ENCODE measurements at places on chromosomes 5 and 9. TPM values are rescaled to one million over a fixed set of nuclear protein-coding genes. Genes with fewer than 3 reads are reported as not detected.

SPINK1 gene
- total RNA-seq: 0.40 TPM

- DNase-seq: peak; percentile 98
These were observed 51.1 kb upstream of the LHFPL2 start for GRCh38 chr5:78699552-78700153.

DNA sequence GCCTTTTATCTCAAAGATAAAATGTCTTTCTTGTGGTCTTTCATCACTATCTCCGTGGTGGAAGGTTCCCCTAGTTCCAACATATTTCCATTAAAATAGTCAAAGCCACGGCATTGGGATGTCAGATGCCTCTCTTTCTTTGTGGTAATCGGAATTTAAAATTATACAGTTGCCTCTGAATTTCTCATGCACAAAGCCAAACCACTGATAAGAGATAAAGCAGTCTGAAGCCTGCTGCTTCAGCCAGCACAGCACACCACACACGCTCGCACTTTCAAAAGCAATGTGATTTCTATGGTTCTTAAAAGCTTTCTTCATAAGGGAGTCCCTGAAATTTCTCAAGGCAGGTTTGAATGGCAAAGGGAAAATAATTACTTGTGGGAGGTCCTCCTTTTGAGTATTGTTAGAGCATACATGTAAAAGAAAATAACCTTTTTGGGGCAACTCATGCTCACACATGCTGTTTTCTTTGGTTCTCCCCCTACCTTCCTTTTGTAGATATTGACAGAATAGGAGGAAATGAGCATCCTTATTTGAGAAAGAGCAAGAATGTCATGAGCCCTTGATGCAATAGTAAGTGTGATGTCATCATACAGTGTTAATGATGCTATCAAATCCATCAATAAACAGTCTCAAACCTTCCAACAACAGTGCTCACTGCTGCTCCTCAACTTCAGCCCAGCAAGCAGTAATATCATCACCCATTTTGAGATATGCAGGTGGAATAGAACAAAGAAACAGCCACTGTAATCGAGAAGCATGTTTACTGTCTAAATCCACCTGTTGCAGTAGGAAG lies 85.7 kb upstream of the PPP1R2B start:
- no peak for DNase-seq

DNA sequence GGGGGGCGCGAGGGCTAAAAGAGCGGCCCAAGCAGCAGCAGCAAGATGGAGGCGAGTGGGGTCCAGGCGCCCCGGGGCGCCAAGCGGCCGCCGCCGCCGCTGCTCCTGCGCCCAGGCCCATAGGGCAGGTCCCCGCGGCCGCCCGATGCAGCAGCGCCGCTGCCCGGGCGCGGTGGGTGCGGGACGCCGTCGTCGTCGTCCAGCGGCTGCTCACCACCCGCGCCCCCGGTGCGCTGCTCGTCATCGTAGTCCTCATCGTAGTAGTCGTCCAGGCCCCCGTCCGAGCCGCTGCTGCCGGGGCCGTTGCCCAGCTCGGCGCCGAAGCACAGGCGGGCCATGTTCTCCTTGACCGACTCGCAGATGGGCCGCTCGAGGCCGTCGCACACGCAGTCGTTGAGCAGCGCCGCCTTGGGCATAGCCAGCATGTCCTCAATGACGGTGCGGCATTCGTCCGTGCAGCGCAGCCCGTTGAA lies 1.5 kb downstream of the GAS1 start:
- no peak for DNase-seq

GRCh38 chr5:173789031-173789920 lies 98.9 kb upstream of the CPEB4 start:
- DNase-seq: peak; percentile 89

Measured in renal cortical epithelial cell (primary cell).